ENCODE measurements at places on chromosomes 1 and 21. TPM values are rescaled to one million over a fixed set of nuclear protein-coding genes. Genes with fewer than 3 reads are reported as not detected.

GRCh38 chr1:97636941-97637340, 283.9 kb downstream of the DPYD start:
- H3K27ac ChIP-seq: no peak overlapping the region
- H3K27me3 ChIP-seq: no peaks in the 10 kb centered on the region
- no peak overlapping the region for H3K4me3 ChIP-seq
- H3K36me3 ChIP-seq: no peaks in the 10 kb centered on the region
- DNase-seq: no peak

- H3K4me1 ChIP-seq: peaks cover 24% of the 10 kb centered on the region
- H3K27ac ChIP-seq: peak overlapping the region; percentile 94
- peak; percentile 75 for DNase-seq
- H3K4me3 ChIP-seq: no peak overlapping the region
- no peaks in the 10 kb centered on the region for H3K36me3 ChIP-seq
Observed at GRCh38 chr1:14968251-14968851, 185.2 kb upstream of the TMEM51 start.

- no peak overlapping the region for H3K4me3 ChIP-seq
- H3K4me1 ChIP-seq: no peaks in the 10 kb centered on the region
- H3K36me3 ChIP-seq: no peaks in the 10 kb centered on the region
- no peak overlapping the region for H3K27ac ChIP-seq
- no peak for DNase-seq
Observed at GRCh38 chr1:63937461-63938022, 163.7 kb downstream of the ROR1 start.

DNA sequence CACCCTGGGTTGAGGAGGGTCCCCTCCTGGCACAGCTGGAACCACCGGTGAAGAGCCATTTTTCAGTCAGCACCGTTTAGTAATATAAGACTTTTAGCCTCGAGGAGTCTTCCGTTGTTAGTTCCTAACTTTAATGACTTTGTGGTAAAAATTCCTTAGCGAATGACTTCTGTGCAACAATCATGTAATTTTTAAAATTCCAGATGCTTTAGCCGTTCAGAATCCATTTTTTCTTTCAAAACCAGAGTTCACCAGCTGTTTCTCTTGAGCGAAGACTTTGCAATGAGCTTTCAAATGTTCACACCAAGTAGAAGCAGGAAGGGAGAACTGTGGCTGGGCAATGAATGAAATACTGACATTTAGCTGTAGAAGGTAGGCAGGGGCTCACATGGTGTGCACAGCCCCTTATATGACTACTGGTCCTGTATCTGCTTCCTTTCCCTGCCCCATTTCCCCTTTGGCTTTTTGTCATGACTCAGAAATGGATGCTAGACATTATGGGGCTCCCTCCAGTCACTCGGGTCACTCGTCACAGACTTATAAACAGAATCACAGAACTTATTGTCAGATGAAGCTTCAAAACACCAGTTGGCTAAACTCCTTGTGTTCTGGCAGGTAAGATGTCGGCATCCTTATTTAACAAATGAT, 4.1 kb downstream of the DISC1 start:
- DNase-seq: no peak
- H3K4me1 ChIP-seq: peaks cover 5% of the 10 kb centered on the region
- no peaks in the 10 kb centered on the region for H3K27me3 ChIP-seq
- H3K36me3 ChIP-seq: no peaks in the 10 kb centered on the region
- H3K4me3 ChIP-seq: no peak overlapping the region
- no peak overlapping the region for H3K27ac ChIP-seq

DNA sequence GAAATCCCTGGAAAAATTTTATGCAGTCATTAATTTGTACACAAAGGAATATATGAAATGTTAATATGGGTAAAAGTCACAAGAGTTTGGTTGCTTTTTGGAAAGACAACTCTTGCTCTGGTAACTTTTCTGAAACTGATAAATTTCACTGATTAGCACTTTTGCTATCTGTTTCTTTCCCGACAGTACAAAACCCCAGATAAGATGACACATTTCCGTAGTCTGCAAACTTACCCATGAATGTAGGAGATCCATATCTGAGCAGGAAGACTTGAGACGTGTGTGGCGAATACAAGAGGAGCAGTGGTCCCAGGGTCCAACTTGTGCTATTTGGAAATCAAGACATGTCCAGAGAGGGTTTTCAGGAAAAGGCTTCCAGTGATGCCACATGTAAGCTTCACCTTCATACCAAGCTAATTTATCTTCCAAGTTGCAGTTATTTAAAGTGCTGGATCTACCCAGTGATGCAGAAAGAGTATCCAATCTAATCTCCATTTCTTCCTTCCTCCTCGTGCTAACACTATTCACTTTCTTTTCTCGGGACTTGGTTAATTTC, 35.9 kb upstream of the SAMSN1 start:
- no peak overlapping the region for H3K4me3 ChIP-seq
- H3K27ac ChIP-seq: no peak overlapping the region
- DNase-seq: no peak
- H3K27me3 ChIP-seq: no peaks in the 10 kb centered on the region
- no peaks in the 10 kb centered on the region for H3K36me3 ChIP-seq
- no peaks in the 10 kb centered on the region for H3K4me1 ChIP-seq

DNA sequence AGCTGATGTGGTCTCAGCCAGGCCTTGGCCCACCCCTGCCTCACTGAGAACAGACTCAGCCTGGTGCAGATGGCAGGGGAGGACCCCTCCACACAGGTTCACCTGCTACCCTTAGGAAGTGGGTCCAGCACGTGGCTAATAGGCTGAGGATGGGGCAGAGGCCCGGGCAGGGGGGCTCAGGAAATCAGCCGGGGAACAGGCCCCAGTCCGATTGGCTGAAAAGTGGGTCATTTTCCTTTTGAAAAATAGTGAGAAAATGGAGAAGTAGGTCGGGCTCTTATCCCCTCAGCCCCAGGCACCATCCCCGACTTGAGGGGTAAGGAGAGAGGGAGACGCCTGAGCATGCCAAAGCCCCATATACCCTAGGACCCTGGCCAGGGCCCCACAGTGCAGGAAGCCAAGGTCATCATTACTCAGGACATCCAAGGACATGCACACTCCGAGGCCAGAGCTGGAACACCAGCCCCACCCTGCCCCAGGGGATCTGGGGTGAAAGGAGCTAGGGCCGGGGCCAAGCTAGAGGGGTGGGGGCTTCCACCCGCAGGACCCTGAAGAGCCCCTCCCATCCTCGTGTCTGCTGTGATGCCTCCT, 11.0 kb downstream of the DLGAP3 start:
- DNase-seq: no peak
- peaks cover 43% of the 10 kb centered on the region for H3K27me3 ChIP-seq
- no peak overlapping the region for H3K4me3 ChIP-seq

GAS5 gene
- 763 TPM for total RNA-seq

WLS gene
- 62.8 TPM for total RNA-seq

YTHDF2 gene
- 66.5 TPM for total RNA-seq

DNA sequence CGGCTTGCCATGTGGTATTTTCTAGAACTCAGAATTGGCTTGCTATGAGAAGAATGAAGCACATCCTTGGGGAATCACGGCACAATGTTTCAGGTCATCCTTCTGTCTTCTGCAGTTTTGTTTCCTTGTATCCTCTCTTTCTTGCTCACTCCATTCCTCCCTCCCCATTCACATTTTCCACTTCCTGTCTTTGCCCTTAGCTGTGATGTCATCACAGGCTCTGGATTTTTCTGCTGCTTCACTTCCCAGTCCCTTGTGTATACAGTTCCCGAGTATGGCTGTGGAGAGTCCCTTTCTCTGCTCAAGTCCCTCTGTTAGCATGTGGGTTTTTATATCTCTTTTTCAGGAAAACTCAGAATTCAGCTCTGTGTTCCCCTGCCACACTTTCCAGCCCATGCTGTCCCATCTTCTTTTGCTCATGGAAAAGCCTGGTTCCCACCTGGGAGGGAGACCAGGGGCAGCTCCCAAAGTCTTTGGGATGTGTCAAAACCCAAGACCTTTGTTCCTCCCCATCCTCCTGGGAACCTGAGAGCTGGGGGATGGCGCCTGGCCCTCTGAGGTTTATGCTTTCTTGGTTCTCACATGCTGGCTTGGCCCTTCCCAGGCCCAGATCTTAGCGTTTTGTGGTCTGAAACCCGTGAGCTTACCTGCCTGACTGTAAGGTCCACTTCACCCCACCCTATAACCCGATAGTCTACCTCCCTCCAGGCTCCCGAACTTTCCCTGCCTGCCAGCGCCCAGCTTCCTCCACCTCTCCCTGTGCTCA, 4.8 kb upstream of the RGS16 start:
- no peak overlapping the region for H3K4me3 ChIP-seq
- no peaks in the 10 kb centered on the region for H3K27me3 ChIP-seq
- no peaks in the 10 kb centered on the region for H3K36me3 ChIP-seq
- H3K27ac ChIP-seq: no peak overlapping the region
- H3K4me1 ChIP-seq: peaks cover under 1% of the 10 kb centered on the region

CCDC181 gene
- total RNA-seq: 0.66 TPM

TTC22 gene
- total RNA-seq: 7.9 TPM

GRCh38 chr21:42101246-42101645, 30.1 kb downstream of the UMODL1 start:
- no peaks in the 10 kb centered on the region for H3K36me3 ChIP-seq
- no peak overlapping the region for H3K27ac ChIP-seq
- DNase-seq: no peak
- no peaks in the 10 kb centered on the region for H3K27me3 ChIP-seq

GRCh38 chr1:193437785-193438184, 251.4 kb upstream of the B3GALT2 start:
- H3K27me3 ChIP-seq: no peaks in the 10 kb centered on the region
- no peaks in the 10 kb centered on the region for H3K36me3 ChIP-seq
- DNase-seq: no peak
- H3K27ac ChIP-seq: no peak overlapping the region
- H3K4me1 ChIP-seq: no peaks in the 10 kb centered on the region
- H3K4me3 ChIP-seq: no peak overlapping the region

KCNA3 gene
- 3.9 TPM for total RNA-seq

DNA sequence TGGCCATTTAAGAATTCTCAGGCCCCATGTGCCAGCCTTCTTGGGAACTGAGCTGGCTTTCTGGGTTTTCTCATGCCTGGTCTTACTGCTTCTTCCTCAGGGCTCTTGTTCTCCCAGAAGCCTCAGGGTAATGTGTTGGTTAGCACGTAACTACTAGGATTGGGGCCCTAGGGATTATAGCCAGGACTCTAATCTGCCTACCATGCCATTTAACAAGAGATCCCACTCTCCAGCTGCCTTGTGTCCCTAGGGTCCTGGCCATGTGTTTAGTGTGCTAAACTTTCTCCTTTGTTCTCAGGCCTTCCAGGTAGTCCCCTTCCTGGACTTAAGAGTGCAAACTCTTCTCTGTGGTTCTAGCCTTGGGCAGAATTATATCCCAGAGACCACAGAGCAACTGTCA, 2.2 kb upstream of the SH3BGRL3 start:
- H3K27ac ChIP-seq: peak overlapping the region; percentile 95
- no peaks in the 10 kb centered on the region for H3K27me3 ChIP-seq
- no peak overlapping the region for H3K4me3 ChIP-seq
- H3K36me3 ChIP-seq: no peaks in the 10 kb centered on the region
- H3K4me1 ChIP-seq: peaks cover 28% of the 10 kb centered on the region

RGS1 gene
- total RNA-seq: 13.6 TPM

GRCh38 chr1:228798548-228798947, 63.3 kb downstream of the RHOU start:
- no peak for DNase-seq
- no peaks in the 10 kb centered on the region for H3K36me3 ChIP-seq
- no peaks in the 10 kb centered on the region for H3K4me1 ChIP-seq
- no peak overlapping the region for H3K4me3 ChIP-seq
- H3K27me3 ChIP-seq: no peaks in the 10 kb centered on the region

REN gene
- total RNA-seq: not detected

IFI16 gene
- total RNA-seq: 132 TPM

DNA sequence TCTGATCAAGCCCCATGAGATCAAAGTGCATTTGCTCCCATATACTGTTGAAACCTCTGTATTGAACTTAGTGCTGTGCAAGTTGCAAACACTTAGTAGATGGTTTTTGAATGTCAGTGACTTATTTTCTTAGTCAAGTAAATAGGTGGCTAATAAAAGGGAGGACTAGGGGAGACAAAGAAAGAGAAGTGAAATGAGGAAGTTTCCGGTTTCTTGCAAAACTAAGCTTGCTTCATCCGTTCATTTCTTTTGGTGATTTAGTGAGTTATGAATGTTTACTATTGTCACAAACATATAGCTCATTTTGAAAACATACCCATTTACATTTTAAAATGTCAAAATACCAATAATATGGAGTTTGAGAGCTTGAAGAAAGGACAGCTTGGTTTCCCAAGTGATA, 23.0 kb downstream of the ADAMTS5 start:
- H3K36me3 ChIP-seq: no peaks in the 10 kb centered on the region
- H3K4me3 ChIP-seq: no peak overlapping the region
- H3K4me1 ChIP-seq: no peaks in the 10 kb centered on the region
- DNase-seq: no peak
- H3K27me3 ChIP-seq: no peaks in the 10 kb centered on the region

SLC30A10 gene
- total RNA-seq: not detected

IGSF5 gene
- 0.73 TPM for total RNA-seq

Data from breast epithelium (tissue), 4 donors.